ENCODE measurements at places on chromosomes 4 and X.

DNA sequence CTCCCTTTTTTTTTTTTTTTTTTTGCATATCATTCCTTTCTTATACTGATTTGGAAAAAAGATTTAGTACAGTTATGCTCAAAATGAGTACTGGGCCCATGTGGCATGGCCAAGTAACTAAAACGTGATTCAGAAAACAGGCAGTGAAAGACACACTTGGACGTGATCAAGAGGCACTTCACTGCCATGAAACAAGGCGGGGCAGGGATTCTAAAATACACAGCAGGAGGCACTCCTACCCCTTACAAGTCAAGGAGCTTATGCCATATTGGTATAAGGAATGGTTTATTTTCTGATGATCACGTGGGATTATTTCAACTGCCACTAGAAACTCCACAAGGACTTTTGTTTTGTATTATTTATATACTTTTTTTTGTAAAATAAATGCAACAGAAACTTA lies 72.0 kb downstream of the CHST7 start:
- DNase-seq: no peak

DNA sequence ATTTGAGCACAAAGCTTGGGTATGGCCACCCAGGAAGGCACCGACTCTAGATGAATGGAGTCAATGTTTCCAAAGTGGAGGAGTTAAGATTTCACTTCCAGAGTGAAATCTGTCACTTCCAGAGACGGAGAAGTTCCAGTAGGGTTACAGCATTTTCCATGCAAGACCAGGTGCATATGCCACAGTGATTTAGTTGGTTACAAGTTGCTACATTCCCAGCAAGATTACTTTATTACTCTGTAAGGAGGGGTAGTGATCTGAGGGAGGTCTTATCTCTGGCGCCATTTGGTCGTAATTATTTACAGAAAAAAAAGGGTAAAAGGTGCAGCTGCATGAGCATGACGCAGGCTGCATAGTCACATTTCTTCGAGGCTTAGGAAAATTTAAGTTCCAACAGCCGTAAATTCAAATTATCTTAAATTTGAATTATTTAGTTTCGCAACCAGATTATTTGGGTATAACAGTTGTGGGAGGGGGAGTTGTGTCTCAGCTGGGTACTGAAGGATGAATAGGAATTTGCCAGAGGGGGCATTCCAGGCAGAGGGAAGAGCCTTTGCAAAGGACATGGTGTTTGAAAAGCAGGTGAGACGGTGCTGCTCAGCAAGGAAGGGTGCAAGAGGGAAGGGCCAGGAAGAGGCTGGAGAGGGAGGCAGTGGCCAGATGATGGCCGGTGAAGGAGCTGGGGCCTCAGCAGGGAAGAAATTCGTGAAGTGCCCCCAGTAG lies 17.4 kb upstream of the AFAP1 start:
- DNase-seq: no peak

GRCh38 chr4:102285831-102286230 lies 59.5 kb downstream of the SLC39A8 start:
- peak; percentile 23 for DNase-seq

DNA sequence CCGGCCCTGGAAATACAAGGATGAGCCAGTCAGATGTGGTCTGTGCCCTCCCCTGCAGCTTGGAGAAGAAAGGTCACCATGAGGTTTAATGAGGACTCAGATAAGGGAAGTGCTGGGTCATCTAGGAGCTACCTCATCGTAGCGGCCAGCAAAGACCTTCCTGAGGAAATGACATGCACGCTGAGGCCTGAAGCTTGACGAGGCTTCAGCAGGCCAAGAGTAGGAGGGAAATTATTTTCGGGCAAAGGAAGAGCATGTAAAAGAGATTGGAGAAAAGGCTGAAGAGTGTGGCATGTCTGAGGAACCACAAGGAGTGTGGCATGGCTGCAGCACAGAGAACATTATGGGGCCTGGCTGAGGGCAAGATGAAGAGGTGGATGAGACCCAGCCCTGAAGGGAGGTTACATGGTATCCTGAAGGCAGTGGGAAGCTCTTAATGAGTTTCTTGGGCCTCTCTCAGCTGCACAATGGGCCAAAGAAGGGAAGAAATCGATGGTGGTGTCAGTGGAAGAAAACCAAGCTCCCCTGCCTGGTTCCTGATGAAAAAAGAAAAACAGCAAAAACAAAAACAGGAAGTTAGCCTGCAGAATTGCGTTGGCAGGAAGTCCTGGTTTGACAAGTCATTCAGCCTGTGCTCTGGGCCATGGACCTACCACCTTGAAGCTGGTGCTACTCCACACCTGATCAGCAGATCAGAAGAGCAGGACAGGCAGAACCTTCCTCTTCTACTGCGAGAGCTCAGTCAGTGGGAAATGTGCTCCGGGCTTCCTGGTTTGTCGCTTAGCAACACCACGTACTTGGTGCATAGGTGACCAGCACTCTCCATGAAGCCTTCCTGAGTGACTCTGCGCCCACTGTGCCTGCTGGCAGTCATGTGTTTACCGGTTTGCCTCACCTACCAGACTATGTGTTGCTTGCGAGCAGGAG lies 134.5 kb upstream of the KLF3 start:
- DNase-seq: no peak

- peak; percentile 25 for DNase-seq
Observed at GRCh38 chrX:49934148-49934547, 11.8 kb downstream of the CLCN5 start.

- no peak for DNase-seq
Observed at GRCh38 chr4:84531689-84532088, 32.6 kb upstream of the NKX6-1 start.

- DNase-seq: peak; percentile 7
Observed at GRCh38 chr4:52635130-52635529, 24.0 kb downstream of the USP46 start.

- no peak for DNase-seq
Observed at GRCh38 chr4:38464328-38464727, 199.7 kb upstream of the KLF3 start.

GRCh38 chr4:131063878-131064277 lies 1967.9 kb downstream of the C4orf33 start:
- DNase-seq: peak; percentile 12

GRCh38 chrX:107825698-107826237 lies at the start of gene MID2:
Gene MID2 (plus strand): TSS chrX:107825866. CDS start chrX:107826427, 561 bp downstream.
- peak; percentile 57 for DNase-seq

DNA sequence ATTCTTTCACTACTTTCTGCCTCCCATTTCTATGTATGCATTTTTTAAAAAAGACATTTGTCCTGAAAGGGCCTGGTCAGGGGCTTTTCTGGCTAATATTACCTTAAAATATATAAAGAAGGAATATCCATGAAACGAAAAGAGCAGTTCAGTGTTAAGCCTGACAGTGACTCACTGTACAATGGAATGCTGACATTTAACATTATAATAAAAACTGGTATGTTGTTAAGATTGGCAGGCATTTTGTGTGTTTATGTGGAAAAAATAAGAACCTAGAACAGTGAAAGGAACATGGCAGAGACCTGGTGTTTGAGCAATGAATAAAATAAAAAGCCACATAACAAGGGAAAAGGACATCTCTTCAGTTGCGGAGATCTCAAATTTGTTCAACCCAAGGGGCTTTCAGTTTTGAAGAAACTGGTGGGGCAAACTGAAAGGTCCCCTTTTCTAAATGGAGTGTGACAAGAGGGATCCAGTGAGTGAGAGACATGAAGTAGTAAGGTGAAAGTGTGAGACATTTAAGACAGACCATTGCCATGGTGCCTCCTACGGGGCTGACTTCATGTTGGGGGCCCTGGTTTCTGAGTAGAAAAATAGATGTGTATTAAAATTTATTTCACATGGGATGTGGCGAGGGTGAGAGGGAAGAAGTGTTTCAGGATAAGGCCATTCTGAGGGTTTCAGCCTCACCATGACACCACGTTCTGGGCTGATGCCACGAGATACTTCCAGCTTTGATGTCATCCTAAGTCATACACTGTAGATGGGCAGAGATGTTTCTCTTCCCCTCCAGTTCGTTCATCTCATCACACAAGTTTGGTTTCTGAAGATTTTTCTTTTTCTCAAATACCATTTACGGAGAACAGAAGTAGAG lies 324.9 kb downstream of the PPP3CA start:
- DNase-seq: peak; percentile 72

DNA sequence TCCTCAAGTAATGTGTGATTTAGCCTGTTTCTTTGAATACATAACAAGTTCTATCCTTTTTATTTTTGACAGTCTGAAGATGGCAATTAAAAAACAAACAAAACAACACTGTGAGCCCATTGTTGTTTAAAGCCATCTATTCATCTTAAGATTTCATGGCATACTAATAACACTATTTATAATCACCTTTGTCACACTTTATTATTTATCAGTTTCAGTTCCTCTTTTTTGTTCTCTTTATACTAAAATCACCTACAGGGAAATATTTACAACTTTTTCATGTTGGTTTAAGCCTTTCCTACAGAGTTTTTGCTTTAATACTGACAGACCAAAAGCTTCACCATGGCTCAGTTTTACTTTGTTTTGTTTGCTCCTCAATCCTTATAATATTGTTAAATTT lies 247.4 kb upstream of the CTSO start:
- DNase-seq: no peak

DNA sequence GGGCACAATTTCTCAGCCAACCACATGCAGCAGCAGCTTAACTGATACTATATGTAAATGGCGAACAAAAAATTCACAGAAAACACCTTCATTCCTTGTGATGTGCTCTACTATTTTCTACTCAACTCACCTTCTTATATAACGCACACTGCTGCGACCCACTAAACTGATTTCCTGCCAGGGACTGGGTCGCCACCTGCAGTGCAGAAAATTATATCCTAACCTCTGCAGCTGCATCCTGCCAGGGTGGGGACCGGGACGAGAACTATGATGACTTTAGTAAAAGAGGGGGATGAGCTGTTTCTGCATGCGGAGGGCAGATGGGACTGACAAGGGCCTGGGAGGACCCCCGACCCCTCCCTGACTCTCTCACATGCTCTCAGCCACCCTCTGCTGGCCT lies 27.4 kb downstream of the ABLIM2 start:
- no peak for DNase-seq

- DNase-seq: no peak
Observed at GRCh38 chr4:126230269-126230668, 915.5 kb downstream of the FAT4 start.

DNA sequence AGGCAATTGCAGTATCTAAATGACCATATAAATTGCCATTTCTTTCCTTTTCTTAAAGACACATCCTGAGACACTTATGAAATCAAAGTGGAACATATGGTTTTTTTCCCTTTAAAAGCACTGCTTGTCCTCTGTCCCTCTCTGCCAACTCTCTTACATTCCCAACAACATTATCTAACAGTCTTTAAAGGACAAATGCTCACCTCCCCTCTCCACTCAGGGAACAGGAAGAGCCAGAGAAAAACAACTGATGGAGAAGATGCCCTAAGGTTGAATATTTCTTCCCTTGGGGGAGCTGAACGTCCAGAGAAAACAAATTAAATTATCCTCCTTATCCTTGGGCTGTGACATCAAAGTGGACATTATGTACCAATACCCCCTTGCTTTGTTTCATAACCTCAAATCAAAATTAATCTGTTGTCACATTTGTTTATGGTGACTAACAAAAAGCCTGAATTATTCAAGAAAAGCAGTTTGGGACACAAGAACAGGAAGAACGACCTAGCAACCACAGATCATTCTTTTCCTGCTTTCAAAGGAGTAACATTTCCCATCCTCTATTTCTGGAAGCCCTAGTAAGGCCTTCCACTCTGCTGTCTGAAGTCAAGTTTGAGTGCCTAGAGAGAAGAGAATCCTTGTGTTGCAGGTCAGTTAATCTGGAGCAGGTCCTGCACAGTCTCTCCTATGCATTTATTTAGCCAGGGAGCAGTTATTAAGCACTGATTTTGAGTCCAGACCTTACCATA lies 52.6 kb upstream of the PAGE1 start:
- no peak for DNase-seq

- peak; percentile 41 for DNase-seq
Observed at GRCh38 chrX:114344756-114345349, 239.0 kb upstream of the HTR2C start.

DNA sequence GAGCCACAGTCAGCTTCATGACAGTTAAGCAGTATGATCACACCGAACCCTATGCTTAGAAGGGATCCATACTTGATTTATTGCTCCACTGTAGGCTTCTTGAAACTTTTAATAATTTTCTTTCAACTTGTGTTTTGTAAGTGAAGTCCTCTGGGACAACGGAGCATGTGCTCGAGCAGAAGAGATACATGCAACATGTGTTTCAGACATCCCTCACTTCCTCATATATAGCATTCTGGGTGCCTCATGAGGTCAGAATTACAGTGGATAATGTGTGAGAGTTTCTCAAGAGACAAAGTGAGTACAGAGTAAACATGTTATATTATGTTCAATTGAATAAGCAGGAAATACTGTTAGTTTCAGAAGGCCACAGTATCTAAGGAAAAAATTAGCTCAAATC lies 893.2 kb downstream of the FAT4 start:
- no peak for DNase-seq

DNA sequence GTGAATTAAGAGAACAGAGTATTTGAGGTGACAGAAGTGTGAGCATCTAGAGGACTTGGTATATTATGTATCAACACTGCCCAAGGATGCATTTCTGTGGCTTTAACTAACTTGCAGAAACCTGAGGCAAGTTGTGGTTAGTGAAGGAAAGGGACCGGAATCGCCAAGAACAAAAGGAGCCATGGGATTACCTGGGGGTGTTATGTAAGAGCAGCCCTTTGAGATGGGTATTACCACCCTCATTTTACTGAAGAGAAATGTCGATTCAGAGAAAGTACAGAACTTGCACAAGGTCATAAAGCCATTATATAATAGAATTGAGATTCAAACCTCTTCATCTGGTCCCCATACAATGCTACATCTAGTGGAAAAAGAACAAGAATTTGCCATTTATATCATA lies 14.3 kb downstream of the TENM3 start:
- DNase-seq: no peak

DNA sequence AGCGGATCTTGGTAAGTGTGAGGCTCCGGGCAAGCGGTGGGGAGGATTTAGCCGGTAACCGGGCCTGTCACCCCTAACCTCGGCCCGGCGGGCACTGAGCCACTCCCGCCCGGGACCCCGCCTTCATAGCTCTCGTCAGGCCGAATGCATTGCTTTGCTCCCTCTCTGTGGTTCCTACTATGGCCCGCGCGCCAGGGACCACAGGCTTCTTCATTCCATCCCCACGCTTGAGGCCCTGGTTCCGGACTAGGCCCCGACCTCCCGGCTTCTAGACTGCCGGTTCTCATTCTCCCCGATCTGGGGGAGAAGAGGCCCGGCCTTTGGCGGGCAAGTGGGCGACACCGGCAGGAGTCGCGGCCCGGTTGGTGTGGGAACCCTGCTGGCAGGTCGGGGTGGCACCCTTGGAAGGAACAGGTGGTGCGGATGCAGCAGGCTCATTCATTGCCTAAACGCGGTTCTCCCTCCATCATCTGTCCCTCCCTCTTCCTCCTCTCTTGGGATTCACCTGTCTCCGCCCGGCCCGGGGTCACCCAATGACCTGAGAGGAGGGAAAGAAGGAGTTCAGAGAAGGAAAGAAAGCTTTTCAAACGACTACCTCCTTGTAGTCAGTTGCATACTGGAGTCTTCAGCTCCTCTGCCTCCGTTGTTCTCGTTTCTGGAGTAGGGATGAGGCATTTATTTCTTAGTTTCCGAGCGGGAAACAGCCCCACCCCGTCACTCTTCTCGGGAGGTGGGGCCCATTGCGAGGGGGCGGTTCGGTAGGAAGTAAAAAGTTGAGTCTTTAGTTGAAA lies at the start of gene NDUFC1:
NDUFC1 (minus strand) TSS at position 657 of the 791 bp plus-strand sequence. CDS start 6,679 bp downstream, outside the sequence.
- DNase-seq: peak; percentile 65

- DNase-seq: no peak
Observed at GRCh38 chrX:30313322-30313721, 4.1 kb upstream of the NR0B1 start.

GRCh38 chrX:43958529-43958928 lies 14.7 kb downstream of the NDP start:
- DNase-seq: peak; percentile 80

Data from iris pigment epithelial cell (primary cell).